ENCODE measurements at places on chromosomes 11 and 22.
A peak's percentile ranks its signal among the peaks of the same experiment; 100 is the strongest.

DNA sequence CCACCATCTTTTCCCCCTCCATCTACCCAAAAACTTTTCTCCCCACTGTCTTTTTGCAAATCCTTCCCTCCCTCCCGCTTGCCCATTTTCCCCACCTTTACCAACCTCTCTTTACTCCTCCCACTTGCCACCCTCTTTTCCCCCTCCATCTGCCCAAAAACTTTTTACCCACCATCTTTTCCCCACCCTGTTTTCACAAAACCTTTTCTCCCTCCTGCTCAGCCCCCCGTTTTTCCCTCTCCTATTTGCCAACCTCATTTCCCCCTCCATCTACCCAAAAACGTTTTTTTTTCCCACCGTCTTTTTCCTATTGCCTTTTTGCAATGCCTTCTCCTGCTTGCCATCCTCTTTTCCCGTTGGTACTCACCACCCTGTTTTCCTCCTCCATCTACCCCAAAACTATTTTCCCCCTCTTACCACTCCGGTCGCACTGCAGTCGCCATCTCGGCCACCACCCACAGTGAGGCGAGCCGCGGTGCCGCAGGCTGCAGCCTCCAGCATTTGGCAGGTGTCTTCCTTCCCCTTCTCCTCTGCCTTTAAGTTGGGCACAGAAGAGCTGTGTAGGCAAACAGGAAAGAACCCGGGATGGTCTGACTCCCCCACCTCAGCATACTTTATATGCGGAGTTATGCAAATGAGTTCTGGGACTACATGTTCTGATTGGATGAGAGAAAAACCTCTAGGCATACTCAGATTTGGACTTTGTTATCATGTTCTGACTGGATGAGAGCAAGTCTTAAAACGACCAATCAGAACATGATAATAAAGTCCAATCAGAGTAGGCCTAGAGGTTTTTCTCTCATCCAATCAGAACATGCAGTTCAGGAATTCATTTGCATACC, 121.2 kb upstream of the VPREB1 start:
- DNase-seq: no peak

DNA sequence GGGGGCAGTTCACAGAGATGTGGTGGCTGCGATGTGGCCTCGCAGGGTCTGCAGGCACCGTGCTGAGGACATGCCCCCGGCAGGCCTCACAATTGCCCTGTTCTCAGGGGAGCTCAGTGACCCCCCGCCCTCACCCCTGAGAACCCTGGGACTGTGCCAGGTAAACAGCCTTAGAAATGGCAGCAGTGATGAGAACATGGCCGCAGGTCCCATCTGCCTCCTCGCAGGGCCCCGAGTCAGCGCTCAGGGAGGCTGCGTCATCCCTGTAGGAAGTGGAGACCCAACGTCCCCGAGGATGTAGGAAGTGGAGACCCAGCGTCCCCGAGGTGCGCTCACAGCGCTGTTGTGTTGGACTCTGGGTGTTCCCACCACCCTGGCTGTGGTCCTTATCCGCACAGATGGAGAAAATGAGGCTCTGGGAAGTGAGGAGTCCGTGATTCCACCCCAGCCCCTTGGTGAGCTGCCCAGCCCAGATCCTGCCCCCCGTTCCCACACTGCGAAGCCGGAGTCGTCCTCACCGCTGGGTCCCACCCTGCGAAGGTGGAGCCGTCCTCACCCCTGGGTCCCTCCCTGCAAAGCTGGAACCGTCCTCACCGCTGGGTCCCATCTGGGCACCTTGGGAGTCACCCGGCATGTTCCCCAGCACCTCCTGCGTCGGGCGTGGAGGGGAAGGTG, 1086.8 kb downstream of the BRD1 start:
- no peak for DNase-seq

DNA sequence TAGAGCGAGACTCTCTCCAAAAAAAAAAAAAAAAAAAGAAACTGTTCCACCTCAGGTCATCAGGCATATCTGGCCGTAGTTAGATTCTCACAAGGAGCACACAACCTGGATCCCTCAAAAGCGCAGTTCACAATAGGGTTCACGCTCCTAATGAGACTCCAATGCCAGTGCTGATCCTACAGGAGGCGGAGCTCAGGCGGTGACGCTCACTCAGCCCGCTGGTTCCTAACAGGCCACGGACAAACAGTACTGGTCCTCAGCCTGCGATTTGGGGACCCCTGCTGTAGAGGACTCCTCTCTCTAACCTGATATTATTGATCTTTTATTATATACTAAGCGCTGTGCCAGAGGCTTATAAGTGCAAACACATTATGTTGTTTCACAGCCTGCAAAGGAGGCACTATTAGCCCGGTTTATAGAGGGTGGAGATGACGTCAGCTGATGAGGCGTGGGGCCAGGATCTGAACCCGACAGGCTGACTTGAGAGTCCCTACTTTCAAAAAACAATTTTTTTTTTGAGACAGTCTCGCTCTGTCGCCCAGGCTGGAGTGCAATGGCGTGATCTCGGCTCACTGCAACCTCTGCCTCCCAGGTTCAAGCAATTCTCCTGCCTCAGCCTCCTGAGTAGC, 4.9 kb upstream of the MAFF start:
- no peak for DNase-seq

- DNase-seq: peak; percentile 94
Measured at GRCh38 chr22:21074102-21074715, 28.5 kb downstream of the LRRC74B start.

DNA sequence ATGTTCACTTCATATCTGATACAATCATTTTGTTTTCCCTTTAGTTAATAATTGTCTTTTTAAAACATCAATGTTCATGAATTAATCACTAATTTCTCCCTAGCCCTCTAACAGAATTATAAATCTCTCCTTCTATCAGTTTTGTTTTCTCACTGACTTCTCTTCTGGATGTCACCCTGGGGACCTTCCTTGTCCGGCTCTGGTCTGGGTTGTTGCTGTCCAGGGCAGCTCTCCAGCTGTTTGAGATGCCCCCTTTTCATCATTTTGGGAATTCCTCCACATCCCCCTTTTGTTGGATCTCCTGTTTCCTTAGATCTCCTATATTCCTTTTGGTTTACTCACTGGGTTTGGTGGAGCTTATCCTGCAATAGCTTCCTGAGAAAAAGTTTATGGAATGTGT, 35.6 kb upstream of the PSMA1 start:
- DNase-seq: no peak

DNA sequence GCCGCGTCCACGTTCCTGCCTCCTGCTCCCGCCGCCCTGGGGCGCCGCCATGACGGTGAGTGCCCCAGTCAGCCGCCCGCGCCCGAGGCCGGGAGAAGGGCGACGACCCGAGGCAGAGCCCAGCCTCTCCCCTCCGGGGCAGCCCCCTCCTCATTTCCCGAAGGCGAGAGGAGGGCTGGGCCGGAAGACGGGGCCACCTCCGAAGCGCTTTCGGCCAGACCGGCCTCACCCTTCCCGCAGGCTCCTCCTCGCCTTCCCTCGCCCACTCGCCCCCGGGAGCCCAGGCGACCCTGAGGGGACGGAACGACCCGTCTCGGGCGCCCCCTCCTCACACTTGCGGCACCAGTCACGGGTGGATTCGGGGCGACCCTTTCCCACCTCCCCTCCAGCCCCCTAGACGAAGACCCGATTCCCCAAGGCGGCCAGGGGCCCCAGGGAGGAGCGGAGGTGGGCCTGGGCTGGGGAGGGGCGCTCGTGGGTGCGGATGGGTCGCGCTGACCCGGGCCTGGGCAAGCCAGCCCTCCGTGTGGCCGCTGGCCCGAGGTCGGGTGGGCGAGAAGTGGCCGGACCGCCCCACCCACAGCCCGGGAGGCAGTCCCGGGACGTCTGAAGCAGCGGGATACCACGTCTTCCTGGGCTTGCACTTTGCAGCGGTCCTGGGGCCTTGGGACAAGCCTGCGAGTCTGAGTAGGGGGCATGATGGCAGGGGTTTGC, 49.7 kb downstream of the TRIOBP start:
- DNase-seq: no peak

- no peak for DNase-seq
Measured at GRCh38 chr22:22196018-22196533, 48.5 kb upstream of the VPREB1 start.

Data from kidney tubule cell (primary cell).